Hematopoietic multipotent progenitor cell (in vitro differentiated cells): ENCODE measurements at places on chromosomes 2 and 18.

- no peak for DNase-seq
Measured at GRCh38 chr2:29376541-29376940, 261.3 kb downstream of the CLIP4 start.

DNA sequence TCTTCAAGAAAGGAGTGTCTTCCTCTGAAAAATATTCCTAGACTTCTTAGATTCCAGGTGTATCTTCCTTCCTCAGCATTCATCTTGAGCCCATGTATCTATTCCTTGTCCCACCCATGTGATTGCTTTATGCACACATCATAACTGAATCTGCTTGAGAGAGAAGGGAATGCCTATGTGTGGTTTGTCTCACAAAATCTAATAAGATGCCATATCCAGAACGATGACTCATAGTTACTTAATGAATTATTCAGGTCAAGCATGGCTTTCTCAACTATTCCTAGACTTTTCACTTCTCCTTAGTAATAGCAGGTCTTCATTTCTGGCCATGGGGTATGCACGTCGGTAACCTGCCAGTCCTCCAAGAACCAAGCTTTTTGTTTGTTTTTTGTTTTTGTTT is 121.8 kb downstream of the SETBP1 start:
- DNase-seq = no peak

GRCh38 chr2:191756761-191757160 is 78.8 kb downstream of the NABP1 start:
- no peak for DNase-seq

DNA sequence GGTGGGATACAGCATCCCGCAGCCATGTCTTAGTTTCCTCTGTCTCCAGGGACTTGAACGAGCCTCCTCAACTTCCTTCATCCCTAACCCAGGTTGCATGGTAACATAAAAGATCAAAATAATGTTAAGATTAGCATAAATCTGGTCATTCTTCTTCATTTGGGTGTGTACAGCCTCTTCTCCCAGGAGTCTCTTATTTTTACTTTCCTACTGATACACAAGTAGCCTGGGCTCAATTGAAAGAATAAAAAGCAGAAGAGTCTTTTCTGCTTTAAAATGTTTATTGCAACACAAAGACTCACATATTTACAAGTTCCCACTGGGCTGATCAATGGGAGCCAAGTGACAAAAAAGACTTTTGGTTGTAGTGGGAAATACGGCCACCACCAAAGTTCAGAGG is 137.9 kb upstream of the PID1 start:
- no peak for DNase-seq

- no peak for DNase-seq
Measured at GRCh38 chr2:144158096-144158495, 361.8 kb downstream of the ZEB2 start.

- DNase-seq = no peak
Measured at GRCh38 chr2:216651351-216651881, 18.2 kb downstream of the IGFBP2 start.

GRCh38 chr2:128198656-128199055 is 107.7 kb downstream of the UGGT1 start:
- no peak for DNase-seq

DNA sequence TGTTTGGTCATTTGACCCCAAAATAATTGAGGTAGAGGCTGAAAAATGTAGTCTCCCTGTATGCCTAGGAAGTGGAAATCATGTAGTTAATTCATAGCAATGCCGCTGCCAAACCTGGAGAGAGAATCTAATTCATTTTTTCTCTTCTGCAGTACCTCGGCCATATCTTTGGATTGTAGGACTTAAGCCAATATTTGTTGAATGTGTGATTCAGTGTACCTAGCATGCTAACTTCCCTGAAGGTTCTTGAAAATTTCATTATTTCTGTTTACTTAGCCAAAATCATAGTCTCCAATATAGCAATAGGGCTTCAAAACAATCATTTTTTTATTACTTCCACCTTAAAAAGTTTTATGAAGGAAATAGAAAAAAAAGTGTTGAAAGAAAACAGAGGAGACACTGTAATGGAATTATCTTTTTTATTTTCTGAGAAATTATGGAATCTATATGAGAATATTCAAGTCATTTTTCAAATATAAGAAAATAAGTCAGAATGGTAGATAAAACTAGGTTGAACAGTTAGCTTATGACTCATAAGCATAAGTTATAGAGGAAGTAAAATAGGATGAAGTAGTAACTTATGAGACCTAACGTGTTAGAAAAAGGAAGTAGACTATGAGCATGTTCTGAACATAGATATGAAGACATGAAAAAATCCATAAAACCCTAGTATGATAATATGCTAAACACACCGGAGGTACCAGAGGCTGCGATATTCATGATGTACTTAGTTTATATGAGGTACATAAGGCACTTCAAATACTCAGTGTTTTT is 35.2 kb upstream of the CDH19 start:
- DNase-seq = peak; percentile 72

DNA sequence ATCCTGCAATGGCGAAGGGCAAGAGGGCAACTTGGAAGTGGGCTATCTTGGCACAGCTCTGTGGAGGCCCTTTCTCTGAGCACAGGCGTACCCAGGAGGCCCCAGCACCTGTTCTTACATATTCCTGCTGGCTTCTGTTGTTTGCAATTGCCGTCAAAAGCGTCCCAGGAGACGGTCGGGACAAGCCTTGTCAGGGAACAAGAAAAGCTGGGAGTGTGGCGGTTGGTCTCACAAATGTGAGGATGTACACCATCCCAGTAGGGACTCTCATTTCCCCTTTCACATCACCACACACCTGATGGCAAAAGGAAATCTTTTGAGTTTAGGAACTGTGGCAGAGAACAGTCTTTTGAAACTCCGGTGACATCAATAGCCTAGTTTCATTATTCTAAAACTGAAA is 94.7 kb upstream of the EFEMP1 start:
- DNase-seq = no peak

GRCh38 chr2:73089270-73090030 is 17.9 kb upstream of the SFXN5 start:
- DNase-seq = no peak

DNA sequence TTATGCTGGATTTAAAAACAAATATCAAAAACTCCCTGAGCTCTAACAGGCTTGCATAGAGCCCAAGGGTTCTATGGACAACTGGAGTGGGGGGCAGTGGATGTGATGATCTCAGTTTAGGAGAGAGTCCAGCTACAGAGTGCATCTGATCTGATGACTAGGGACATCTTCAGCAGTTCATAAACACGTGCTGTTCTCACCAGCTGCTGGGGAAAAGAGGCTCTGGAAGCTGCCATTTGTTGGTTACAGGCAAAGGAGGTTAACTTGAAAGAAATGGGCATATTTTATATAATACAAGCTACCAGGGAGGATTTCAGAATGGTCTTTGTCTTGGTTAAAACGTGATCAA is 36.0 kb upstream of the ZNF396 start:
- no peak for DNase-seq

- no peak for DNase-seq
Measured at GRCh38 chr2:103401621-103402020, 639.8 kb downstream of the TMEM182 start.

GRCh38 chr2:217157581-217157980 is 297.7 kb upstream of the TNP1 start:
- DNase-seq = no peak

- DNase-seq = no peak
Measured at GRCh38 chr18:5997361-5997760, 102.0 kb upstream of the TMEM200C start.

DNA sequence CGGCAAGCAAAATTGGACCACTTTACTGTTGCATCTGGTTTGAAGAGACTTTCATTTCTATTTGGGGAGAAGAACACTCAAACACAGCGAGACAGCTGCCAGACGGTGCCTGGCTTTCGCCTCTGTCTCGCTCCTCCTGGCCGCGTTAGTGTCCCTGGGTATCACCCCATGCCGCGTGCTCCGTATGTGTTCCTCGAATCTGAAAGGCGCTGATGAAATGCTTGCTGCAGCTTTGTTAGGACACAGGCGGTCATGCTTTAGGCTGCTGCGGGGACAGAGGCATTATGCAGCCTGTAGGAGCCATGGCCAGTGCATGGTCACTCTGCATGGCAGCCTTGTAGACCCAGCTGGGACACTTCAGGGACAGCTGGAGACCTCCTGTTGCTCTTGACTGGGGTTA is 53.9 kb downstream of the LDLRAD4 start:
- no peak for DNase-seq

DNA sequence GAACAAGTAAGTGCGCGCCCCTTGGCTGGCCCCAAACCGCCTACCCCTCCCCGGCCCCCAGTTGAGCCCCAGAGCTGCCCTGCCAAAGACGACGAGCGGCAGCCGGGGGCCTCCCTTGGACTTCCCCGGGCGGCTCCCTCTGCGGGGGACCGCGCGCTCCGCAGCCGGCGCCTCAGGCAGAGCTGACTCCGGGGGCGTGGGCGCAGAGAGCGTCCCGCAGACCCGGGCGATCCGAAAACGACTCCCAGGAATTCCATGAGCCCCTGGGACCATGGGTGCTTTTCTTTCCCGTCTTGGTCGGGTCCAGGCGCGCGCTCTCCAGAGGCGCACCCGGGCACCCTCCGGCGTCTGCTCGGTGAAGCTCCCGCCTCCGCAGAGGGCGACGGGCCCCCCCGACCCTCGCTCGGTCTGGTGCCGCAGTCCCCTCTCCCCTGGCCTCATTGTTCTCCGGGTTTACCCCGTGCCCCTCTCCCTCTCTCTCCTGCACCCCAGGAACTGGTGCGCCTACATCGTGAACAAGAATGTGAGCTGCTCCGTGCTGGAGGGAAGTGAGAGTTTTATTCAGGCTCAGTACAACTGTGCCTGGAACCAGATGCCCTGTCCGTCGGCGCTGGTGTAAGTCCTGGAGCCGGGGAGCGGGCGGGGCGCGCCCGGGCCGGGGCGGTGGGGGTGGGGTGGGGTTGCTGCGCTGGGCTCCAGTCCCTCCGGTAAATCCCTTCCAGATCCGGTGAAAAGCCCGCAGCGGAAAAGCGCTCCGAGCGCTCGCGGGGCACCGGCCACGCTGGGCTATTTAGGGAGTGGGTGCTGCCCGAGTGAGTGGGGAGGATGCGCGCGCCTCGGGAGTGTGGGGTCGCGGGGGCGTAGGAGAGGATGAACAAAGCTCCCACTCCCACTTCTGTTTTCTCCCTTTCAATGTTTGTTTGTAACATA is 776 bp downstream of the EMILIN2 start:
- DNase-seq = peak; percentile 41

DNA sequence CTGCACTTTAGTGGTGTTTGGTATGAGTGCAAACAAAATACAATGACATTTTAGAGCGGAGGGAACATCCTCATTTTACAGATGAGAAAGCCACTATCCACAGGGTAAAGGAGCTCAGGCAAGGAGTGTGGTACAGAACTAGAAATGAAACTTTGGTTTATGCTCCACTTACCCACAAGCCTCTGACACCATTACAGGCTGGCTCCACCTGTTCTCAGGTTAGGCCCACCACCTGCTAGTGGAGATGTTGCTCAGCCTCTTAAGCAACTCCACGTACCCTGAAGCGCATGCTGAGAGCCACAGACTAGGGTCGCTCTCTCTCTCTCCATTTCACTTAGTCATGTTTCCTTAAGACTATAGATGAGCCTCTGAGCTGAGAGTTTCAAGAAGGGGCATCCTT is 130.0 kb downstream of the MBD2 start:
- DNase-seq = no peak

DNA sequence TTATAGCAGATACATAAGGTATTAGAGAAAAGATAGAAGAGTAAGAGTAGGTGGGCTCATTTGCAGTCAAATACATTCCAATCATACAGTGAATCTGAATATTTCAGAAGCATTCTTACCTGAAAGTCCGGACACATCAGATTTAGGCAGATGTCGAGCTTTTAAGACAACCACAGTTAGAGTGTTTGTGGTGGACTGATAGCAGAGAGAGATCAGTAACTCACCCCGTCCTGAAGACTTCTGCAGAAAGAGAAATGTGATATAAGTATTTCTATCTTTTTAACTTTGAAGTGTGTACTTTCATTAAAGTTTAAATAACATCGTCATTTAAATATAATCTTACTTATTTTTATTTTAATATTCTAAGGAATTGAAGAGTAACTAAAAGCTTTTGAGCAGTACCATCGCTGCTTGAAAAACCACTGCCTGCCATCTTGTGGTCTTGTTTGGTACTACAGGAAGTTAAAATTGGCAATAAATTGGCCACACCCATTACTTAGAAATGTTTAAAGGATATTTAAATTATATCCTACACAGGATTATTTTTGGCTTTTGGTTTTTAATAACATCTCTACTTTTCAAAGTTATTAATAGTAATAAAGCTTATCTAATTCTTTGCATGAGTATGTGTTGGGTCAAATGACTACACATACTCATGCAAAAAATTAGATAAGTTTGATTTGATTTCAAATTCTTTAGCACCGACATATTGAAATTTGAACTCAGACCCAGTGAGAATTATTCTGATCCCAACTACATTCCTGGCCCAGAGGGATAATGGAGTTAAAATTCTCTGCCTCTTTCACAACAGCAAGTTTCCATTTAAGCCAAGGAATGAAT is 5.5 kb downstream of the SYT4 start:
- peak; percentile 57 for DNase-seq

- DNase-seq = no peak
Measured at GRCh38 chr2:193985272-193985671, 1671.8 kb upstream of the SLC39A10 start.

GRCh38 chr18:73959352-73959751 is 188.3 kb downstream of the FBXO15 start:
- DNase-seq = no peak

DNA sequence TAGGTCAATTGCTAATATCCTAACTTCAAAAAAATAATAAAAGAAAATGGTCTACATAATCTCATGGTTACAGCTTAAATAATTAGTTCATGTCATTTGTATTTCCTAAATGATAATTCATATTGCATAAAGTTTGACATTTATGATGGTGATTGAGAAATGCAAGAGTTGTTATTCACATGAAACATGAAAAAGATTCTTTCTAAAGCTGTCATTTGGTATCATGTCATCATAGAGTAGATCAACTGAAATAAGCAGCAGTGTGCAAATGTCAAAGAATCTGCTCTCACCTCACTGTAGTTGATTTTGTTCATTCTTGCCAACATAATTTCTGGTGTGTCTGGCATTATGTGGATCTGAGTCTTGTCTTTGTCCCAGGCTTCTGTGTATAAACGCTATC is 95.3 kb downstream of the NEB start:
- DNase-seq = no peak

GRCh38 chr18:68354176-68354575 is 360.7 kb downstream of the TMX3 start:
- no peak for DNase-seq

- no peak for DNase-seq
Measured at GRCh38 chr2:96701636-96702035, 38.2 kb downstream of the LMAN2L start.

GRCh38 chr2:233546101-233546500 is 20.5 kb downstream of the USP40 start:
- DNase-seq = no peak

DNA sequence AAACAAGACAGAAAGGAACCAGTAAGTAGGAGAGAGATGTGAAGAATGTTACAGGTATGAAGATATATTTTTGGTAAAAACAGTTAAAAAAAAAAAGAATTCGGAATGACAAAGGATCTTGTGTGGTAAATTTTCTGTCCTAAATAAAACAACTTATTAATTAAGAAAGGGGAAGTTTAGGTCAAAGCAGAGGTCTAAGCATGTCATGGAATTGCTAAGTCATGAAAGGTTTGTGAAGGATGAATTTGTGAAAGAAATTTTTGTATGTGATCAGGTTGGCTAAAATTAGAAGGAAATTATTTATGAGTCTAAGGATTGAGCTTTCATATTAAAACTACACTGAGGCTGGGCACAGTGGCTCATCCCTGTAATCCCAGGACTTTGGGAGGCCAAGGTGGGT is 11.1 kb upstream of the ALPG start:
- no peak for DNase-seq
